Activated CD4-positive, alpha-beta memory T cell treated with anti-CD3 and anti-CD28 coated beads for 36 hours (primary cell): ENCODE measurements at places on chromosomes 13 and 19.
A peak's percentile ranks its signal among the peaks of the same experiment; 100 is the strongest.

- peak; percentile 27 for DNase-seq
These were observed 539 bp upstream of the ZNF667 start for GRCh38 chr19:56477429-56478338.

DNA sequence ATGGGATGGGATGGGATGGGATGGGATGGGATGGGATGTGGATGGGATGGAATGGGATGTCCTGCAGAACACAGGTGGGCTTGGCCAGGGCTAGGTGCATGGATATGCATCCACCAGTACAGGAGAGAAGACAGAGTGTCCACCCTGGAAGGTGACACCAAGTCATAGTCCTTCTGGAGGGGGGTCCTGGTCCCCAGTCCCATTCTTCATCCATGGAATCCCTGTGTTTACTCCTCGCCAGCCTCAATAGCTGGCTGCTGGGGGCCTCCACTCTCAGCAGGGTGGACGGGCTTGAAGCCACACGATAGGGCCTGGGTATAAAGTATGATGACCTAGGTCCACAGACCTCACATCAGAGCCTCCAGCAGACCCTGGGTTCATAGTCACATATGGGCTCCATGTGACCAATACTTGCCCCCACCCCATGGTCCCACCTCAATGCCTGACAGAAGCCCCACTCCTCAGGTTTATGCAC is 40.1 kb downstream of the RFX2 start:
- no peak for DNase-seq

- no peak for DNase-seq
These were observed 83.3 kb downstream of the ERCC5 start for GRCh38 chr13:102928941-102929675.

DNA sequence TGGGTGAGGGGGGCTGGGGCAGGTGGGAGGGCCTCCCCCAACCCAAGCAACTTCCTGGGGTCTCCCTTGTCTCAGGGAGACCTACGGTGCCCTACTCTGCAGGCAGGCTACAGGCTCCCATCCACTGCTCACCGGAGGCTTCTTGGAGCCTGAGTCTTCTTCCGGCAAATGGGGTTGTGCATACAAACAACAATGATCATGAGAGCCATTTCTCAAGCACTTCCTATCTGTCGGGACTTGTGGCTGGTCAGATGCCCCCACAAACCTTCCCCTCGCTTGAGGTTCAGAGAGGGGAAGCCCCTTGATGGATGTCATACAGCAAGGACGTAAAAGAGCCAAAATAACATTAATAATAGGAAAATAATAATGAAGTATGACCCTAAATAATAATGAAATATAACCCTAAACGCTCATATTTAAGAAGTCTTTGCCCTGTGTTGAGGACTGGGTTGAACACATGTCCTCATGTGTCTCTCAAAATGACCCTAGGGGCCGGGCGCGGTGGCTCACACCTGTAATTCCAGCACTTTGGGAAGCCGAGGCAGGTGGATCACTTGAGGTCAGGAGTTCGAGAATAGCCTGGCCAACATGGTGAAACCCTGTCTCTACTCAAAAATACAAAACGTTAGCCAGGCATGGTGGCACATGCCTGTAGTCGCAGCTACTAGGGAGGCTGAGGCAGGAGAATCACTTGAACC is 727 bp downstream of the CD37 start:
- peak; percentile 57 for DNase-seq

- DNase-seq, result no peak
These were observed 295.8 kb downstream of the COG6 start for GRCh38 chr13:39951301-39951700.

GRCh38 chr19:46192992-46193650 is 36.4 kb upstream of the IGFL1 start:
- DNase-seq, result peak; percentile 47
